ENCODE measurements at places on chromosomes 3 and 15.
A peak's percentile ranks its signal among the peaks of the same experiment; 100 is the strongest.

DNA sequence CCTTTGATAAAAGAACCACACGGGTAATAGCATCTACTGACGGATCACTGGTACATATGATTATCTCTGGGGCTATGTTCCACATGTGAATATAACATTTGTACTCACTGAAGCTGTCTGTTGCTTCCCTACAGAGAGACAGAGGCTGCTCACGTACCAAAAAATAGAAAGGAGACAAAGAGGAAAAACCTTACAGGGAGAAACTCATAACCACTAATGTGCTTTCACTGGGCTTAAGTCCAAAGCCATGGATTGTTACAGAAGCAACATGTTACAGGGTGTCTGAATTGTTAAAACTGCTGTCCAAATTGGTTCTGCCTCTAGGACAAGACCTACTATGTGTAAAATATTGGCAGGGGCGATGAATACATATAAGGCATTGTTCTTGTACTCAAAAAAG, 311.9 kb downstream of the FOXP1 start:
- no peak for DNase-seq

GRCh38 chr3:76403556-76403955, 618.2 kb upstream of the ZNF717 start:
- DNase-seq = no peak

GRCh38 chr3:172367205-172368105, 80.8 kb downstream of the GHSR start:
- DNase-seq = peak; percentile 22

DNA sequence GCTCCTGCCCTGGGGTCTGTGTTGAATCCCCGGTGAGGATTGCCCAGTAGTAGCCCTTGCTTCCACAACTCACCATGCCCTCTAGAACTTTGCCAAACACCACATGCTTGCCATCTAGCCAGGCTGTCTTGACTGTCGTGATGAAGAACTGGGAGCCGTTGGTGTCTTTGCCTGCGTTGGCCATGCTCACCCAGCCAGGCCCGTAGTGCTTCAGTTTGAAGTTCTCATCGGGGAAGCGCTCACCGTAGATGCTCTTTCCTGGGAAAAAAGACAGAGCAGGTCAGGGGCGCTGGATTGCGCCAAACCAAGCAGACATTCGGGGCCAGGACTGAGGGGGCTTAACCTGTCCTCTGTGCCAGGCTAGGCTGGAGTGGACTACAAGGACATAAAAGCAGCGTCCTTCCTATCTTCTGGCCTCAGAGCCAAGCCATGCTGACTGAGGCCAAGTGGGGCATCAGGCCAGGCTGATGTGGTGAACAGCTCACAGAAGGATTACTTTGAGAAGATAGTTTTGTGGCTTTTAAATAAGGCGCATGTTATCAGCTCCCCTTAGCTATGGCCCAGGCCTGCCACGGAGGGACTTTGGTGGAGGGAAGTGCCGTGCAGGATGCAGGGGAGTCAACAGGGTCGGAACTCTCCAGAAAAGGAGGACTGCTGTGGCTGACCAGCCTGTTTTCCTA, 5.3 kb downstream of the SNX22 start:
- DNase-seq = no peak

- DNase-seq = no peak
Measured at GRCh38 chr15:45314960-45315359, 62.9 kb downstream of the SLC28A2 start.

DNA sequence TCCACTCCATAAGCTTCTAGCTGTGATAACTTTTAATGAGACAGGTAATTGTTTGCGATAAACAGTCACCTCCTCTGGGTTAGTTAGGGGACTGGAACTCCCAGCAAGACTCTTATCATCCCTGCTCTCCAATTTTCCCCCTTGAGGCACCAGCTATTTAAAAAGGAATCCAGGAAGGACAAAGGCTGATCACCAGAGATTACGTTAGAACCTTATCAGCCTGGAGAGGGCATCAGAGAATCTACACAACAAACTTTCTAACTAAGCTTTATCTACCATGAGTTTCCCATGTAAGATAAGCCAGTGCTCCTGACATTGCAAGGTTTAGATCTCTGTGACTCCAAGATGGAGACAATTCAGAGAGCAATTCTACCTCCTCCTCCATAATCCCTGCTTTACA, 31.3 kb downstream of the GPR176 start:
- no peak for DNase-seq

DNA sequence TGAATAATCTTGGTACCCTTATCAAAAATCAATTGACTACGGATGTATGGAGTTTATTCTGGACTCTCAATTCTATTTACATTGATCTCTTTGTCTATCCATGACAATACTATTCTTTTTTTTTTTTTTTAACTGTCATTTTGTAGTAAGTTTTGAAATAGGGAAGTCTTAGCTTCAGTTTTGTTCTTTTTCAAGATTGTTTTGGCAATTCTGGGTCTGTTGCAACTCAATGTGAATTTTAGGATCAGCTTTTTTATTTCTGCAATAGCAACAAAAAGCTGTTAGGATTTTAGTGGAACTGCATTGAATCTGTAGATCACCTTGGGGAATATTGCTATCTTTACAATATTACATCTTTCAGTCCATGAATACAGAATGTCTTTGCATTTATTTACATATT, 21.4 kb downstream of the BTLA start:
- DNase-seq = no peak

DNA sequence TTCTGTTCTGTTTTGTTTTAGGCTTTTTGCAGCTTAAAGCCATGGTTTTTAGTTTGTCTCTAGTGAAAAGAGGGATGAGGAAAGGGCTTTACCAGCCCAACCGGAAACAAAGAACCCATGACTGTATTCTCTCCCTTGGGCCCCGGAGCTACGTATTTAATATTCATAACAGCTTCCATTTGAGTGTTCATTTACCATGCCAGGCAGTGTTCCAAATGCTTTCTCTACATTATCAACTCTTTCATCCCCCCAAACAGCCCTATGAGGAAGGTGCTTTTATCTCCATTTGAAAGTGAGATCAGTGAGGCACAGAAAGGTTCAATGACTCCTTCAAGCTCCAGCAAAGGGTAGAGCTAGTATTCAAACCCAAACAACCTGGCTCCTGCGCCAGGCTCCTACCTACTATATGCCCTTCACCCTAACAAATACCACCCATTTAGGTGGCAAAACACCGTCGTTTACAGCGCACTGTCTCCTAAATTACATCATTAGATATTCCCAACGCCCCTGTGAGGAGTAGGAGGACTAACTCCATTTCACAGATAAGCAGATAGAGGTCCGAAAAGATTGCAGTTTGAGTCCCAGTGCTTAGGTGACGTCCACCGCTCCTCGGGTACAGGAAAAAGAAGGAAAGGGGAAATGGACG, 27.9 kb downstream of the GTPBP8 start:
- no peak for DNase-seq

GRCh38 chr3:182793663-182794454, 555 bp downstream of the ATP11B start:
- peak; percentile 81 for DNase-seq

GRCh38 chr3:49352281-49352680, 5.9 kb downstream of the GPX1 start:
- no peak for DNase-seq

DNA sequence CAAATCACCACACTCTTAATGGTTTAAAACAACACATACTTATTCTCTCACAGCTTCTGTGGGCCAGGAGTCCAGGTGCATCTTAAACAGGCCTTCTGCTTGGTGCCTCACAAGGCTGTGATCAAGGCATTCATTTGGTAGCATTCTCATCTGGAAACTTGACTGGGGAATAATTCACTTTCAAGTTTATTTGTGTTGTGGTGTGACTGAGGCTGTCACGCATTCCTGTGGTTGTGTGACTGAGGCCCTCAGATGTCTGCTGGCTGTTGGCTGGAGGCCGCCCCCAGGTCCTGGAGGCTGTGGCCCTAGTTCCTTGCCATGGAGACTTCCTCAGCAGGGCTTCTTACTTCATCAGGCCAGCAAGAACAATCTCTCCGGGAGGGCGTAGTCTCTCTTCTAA, 16.9 kb upstream of the FAM3D start:
- DNase-seq = no peak
